ENCODE measurements at places on chromosomes 16 and 17. TPM values are rescaled to one million over a fixed set of nuclear protein-coding genes. Genes with fewer than 3 reads are reported as not detected.

The C16orf96 gene
- 0.10 TPM for total RNA-seq

The KRTAP1-1 gene
- total RNA-seq: not detected

The IRX3 gene
- 1.8 TPM for total RNA-seq

DNA sequence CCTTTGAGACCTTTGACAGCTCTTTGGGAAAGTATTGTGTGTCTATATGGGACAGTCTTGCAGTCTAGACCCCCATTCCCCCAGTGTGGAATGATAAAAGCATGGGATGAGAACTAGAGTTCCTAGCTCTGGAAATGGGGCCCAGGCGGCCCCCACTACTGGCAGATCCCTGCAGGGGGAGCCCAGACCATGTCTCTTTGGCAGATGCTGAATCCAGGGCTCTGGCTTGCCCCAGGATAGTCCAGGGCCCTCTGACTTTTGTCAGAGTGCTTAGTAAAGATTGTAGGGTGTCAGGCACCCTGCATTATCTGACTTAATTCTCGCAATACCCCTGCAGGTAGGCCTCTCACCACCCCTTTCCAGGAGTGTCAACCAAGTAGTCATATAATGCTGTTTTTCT lies 8.3 kb downstream of the ALKBH5 start:
- H3K4me1 ChIP-seq: peaks cover 22% of the 10 kb centered on the region
- H3K27ac ChIP-seq: no peak overlapping the region
- no peaks in the 10 kb centered on the region for H3K27me3 ChIP-seq
- no peak for DNase-seq
- no peaks in the 10 kb centered on the region for H3K36me3 ChIP-seq

DNA sequence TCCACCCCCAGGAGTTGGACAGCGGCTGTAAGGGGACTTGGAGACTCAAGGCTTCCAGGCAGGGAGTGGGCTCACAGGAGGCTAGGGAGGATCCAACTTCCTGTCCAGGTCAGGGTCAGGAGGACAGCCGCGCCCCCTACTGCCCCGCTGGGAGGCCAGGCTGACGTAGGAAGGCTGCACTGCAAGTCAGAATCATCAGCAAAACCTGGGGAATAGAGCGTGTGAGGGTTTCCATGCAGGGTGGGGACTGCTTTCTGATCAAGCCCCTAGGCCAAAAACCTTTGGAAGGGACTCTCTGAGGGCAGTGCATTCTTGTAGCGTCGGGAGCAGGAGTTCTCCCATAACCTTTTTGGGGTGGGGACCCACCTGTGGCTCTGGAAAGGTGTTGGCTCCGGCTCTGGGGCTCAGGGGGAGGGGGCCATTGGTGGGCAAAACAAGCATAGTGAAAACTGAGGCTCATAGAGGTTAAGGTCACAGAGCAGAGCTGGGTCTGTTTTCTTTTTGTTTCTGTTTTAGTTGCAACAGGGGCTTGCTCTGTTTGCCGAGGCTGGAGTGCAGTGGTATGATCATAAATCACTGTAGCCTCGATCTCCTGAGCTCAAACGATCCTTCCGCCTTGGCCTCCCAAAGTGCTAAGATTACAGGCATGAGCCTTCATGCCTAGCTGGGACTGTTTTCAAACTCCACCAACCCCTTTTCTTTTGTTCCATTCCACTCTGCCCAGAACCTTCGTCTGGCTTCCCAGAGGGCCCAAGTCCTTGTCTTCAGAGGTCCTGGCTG lies 22.1 kb downstream of the RAI1 start:
- DNase-seq: peak; percentile 55
- peaks cover 31% of the 10 kb centered on the region for H3K4me1 ChIP-seq
- H3K36me3 ChIP-seq: no peaks in the 10 kb centered on the region
- no peaks in the 10 kb centered on the region for H3K27me3 ChIP-seq

All from ovary (tissue), 10 donors.